Right cardiac atrium (tissue), 5 donors: ENCODE measurements at places on chromosomes 4 and X. TPM values are rescaled to one million over a fixed set of nuclear protein-coding genes. Genes with fewer than 3 reads are reported as not detected.

Gene FAM241A
- total RNA-seq: 7.5 TPM

Gene SASH3
- 4.5 TPM for total RNA-seq

Gene GLRB
- total RNA-seq: 15.0 TPM

Gene IQCM
- total RNA-seq: not detected

GRCh38 chr4:152943672-152944071 is 7.5 kb downstream of the FHDC1 start:
- DNase-seq: no peak

DNA sequence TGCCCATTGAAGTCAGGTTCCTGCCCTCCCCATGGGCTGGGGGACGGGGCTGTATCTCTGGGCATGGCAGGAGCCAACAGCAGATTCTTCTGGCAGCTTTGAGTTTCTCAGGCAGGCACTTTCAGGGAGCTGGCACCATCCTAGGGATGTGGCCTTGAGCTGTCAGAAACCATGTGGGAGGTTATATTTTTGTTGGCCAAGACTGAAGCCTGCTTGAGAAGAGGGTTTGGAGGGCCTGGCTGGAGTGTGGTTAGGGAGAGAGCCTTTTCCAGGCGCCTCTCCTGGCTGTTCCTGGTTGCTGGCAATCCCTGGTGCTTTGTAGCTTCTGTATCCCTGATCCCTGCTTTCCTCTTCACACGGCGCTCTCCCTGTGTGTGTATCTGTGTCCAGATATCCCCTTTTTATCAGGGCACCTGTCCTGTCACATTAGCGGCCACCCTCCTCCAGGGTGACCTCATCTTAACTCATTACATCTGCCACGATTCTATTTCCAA is 30.6 kb upstream of the SORCS2 start:
- no peak for DNase-seq

- DNase-seq: no peak
Observed at GRCh38 chrX:85561231-85561630, 181.8 kb upstream of the POF1B start.

DNA sequence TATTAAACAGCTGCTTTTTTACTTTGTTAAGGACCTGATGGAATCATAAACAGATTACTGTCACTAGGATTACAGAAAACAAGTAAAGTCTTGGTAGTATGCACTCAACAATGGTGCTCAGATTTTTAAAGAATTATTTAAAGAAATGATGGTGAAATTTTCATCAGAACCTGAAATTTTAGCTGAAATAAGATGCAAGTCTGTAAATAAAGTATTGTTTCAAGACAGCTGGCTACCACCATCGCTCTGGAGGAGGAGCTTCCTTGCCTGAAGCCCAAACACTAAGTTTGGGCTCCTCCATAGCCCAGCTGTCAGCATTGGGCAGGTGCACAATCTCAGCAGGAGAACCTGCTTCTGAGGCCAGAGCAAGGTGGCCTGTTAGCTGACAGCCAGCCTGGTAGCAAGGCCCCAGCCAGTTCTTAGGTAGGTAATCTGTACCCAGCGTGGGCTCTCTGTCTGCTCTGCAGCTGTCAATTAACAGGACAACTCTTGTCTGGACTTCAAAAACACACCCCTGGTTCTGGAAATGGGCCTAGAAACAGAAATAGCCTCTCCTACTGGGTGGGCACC is 4.6 kb downstream of the GAB1 start:
- DNase-seq: no peak

DNA sequence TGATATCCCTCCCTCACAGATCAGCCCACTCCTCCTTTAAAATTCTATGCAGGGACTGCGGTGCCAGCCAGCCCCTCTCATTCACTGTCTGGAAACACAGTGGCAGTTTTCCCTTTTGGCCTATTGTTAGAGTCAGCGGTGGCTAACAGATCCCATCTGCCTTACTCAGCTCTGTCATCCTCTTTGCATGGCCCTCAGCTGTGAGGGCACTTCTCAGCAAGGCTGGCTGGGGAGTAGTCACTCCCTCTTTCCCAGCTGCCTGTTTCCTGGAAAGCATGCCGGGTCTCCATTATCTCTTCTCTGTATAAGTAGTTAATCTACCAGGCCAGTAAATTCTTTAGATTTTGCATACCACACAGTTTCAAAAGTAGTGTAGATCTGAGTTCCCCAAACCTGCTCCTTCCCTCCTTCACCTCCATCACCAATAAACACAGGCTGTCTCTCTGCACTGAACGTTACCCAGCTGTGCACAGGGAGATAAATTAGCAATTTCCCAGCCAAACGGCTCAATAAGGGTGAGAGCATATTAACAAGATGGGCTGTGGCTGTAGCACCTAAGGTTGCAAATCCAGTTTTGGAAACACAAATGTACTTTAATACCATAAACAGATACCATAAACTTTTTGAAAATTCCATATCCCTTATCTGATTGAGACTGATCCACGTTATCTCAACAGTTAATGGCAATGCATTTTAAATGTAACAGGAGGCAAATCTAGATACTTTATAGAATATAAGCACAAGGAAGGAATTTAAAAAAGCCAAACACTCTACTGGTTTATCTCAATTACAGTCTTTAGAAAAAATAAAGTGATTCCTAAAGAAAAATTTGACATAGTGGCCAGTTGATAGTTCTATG is 229.3 kb downstream of the ANKRD50 start:
- DNase-seq: no peak

DNA sequence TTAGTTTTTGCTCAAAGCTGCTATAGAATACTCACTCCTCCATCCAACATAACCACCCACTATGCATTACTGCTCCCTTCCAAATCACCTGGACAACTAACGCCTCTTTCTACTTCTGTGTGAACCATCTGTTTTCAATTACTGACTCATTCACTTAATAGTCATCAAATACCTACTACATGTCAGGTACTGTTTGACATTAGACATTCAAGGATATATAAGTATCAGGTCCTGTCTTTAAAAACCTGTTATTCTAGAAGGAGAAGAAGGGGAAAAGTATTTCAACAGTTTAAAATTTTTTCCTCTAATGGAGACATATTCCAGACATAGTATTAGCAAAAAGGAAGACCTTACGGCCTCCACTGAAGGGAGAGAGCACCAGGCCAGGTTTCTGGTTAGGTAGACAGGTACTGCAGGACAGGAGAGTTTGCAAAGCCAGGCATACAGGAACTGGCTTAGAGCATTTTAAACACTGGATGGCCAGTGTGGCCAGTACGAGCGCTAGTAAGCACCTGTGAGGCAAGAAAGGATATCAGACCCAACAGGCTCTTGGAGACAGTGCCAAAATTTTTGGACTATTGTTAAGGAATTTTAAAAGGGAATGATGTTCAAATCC is 39.0 kb downstream of the SH3RF1 start:
- no peak for DNase-seq

DNA sequence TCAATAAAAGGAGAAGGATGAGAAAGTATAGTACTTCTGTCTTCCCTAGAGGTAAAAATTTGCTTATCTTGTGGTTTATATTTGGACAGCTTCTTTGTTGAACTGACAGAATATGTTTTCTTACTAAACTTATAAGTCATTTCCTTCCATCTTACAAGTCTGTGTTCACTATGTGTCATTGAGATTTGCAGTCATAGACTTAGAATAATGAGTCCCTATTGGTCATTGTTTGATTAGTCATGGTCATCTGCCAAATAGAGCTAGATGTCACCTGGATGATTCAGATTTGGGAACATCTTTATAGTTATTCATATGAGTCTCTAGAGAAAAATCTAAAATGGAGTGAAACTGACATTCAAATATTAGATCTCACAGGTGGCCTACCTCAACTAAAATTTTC is 51.5 kb downstream of the SPATA18 start:
- no peak for DNase-seq
